ENCODE measurements at places on chromosomes 1 and 21.

GRCh38 chr1:219523411-219523810, 89.5 kb downstream of the ZC3H11B start:
- no peak for DNase-seq

DNA sequence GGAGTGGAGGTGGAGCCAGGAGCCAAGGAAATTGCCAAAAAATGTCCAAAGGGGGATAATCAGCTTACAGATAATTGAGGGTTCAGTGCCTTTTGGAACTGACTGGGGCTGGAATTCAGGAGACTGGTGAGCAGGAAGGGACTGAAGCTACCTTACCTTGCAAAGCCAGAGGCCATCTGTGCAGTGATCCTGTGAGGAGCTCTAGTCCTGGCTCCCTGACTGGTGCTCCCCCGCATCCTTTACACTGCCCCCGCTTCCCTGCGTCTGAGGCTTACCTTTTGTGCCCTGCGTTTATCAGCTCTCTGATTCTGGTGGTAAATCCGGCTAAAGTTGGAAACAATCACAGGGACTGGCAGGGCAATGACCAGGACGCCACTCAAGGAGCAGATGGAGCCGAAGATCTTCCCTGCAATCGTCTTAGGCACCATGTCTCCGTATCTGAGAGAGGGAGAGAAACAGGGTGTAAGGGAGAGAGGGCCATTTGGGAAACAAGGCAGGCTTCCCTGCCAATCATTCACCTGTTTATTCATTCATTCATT, 31.0 kb downstream of the DDX20 start:
- DNase-seq: no peak

DNA sequence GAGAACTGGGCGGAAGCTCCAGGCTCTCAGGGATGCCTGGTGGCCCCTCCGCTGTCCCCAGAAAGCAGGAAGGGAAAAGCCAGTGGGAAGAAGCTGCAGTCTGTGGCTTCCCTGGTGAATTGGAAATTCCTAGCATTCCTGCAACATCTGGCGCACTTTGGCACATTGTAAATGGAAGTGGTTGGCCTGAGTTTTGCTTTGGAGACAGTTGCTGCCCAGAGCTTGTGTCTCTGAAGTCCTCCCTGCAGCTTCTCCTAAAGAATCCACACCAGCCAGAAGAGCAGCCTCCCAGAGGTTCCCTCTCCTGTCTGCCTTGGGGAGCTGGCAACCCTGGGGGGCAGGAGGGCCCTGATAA, 48.2 kb downstream of the ARHGEF10L start:
- DNase-seq: no peak

- DNase-seq: no peak
Observed at GRCh38 chr1:187010571-187011309, 182.0 kb downstream of the PLA2G4A start.

DNA sequence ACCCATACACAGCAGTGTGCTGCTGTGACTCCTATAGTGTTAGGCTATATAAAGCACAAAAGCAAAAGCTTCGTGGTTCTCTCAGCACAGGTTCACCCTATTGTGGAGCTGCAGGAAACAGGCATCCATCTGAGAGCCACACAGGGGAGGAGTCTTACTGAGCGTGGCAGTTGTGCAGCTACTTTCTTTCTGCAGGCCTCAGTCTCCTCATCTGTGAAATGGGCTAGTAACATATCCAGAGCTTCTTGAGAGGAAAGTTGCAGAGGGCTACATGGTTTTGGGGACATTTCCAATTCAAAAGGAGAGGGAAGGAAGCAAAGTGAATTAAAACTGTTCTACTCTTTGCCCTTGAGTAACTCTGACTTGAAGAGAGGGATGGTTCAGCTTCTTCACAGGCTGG, 142.0 kb downstream of the FOXD2 start:
- no peak for DNase-seq

GRCh38 chr21:34996304-34997101, 52.6 kb downstream of the RUNX1 start:
- DNase-seq: no peak

DNA sequence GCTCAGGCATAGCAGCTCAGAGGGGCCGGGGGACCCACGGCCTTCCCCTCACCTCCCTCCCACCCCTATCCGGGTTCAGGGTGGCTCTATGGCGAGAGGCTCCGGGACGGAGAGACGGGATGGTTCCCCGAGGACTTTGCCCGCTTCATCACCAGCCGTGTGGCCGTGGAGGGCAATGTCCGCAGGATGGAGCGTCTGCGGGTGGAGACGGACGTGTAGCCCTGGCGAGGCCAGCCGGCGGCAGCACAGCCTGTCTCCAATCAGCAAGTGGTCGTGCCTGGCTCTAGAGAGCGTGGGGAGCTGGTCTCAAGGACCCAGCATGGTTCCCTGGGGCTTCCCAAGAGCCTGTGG, 25.9 kb downstream of the ARHGEF16 start:
- DNase-seq: no peak

GRCh38 chr1:117093091-117093534, 28.4 kb downstream of the TRIM45 start:
- no peak for DNase-seq

DNA sequence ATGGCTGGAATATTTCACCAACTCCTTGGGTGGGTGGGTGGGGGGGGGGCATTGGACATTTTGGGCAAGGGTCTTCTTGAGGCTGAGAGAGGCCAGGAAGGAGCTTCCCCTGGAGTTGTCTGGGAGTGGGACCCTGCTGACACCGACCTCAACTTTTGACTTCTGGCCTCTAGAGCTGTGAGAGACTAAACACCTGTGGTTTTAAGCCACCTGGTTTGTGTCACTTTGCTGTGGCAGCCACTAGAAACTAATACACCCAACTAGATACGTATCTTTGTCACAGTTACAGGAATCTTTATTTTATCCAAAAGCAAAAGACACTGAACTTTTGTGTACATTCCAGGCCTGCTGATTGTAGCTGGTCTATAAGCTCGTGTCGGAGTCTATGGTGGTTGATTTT, 9.9 kb upstream of the RIPK4 start:
- DNase-seq: no peak

DNA sequence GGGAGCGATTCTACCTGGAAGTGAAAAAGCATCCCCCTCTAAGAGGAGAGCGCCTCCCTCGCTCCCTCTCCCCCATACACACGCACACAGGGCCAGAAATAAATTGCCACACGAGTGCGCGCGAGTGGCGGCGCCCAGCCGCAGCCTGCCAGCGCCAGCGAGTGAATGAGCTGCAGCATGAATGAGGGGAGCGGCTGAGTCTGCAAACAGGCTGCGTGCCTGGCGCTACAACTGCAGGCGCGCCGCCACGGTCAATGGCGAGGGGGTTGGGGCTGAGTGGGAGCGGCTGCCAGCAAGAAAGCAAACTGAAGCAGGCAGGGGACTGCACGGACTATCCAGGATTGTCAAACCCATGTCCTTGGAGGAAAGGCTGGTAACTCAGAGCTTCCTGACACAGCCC, 2.2 kb downstream of the CAMK1G start:
- peak; percentile 53 for DNase-seq

- DNase-seq: no peak
Observed at GRCh38 chr1:53315046-53315445, 12.8 kb downstream of the LRP8 start.

GRCh38 chr1:32592943-32593342, 53.7 kb downstream of the ZBTB8A start:
- no peak for DNase-seq

GRCh38 chr1:86991549-86992186, 77.2 kb downstream of the HS2ST1 start:
- DNase-seq: no peak

- DNase-seq: no peak
Observed at GRCh38 chr1:232459826-232460225, 170.1 kb downstream of the SIPA1L2 start.

DNA sequence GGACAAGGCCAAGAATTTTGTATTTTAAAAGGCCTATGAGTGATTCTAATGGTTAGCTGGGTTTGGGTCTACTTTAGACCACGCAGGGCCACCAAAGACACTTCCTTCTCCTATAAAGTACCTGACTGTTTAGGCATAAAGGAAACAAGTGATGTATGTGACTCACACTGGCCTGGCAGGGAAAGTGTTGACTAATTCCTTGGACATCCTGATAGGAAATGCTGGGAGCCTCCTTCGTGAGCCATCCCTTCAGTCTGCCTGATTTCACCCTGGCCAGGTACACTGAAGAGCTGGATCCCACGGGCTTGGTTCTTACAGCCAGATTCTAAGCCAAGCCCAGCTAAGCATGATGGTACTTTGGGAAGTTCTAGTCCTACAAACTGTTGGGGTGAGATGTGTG, 100.5 kb upstream of the HMGB4 start:
- DNase-seq: no peak

GRCh38 chr1:155206891-155207805, 549 bp downstream of the THBS3 start:
- no peak for DNase-seq

- no peak for DNase-seq
Observed at GRCh38 chr1:66938613-66939012, 13.8 kb downstream of the MIER1 start.

- no peak for DNase-seq
Observed at GRCh38 chr1:9230869-9231533, 3.6 kb upstream of the H6PD start.

- no peak for DNase-seq
Observed at GRCh38 chr21:34129039-34129891, 55.9 kb downstream of the MRPS6 start.

GRCh38 chr1:34290831-34291230, 114.1 kb downstream of the C1orf94 start:
- no peak for DNase-seq

DNA sequence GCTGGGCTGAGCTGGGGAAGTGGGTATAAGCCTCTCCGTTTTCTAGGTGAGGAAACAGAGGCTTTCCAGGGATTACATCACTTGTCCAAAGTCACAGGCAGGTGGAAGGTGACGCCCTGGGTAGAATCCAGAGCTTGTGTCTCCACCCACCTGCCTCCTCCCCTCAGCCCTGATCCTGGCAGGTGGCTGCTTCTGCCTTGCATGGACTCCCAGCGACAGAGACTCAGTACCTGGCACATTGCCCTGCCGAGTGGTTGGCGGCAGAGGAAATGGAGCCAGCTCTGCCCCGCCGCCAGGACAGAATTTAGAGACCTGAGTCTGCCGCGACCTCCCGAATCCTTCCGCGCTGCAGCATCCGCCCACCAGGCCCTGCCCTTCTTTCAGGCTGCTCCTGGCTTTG, 2.1 kb downstream of the PLA2G2E start:
- DNase-seq: no peak

DNA sequence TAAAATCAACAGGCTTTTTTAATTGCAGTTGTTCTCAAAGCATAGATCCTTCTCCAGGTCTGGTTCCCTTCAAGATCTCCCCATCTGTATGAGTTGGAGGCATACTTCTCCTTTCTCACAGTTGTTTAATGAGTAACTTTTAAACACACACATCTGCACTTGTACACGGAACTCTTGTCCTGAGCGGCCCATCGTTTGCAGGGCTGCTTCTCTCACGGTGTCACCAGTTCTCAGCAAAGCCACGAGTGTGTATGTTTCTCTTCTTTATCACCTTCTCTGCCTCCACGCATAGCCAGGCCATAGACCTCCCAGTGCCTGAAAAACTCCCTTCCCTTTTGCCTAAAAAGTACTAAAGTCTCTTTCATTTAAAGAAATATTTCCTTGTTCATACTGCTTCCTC, 68.7 kb upstream of the ROR1 start:
- DNase-seq: no peak

DNA sequence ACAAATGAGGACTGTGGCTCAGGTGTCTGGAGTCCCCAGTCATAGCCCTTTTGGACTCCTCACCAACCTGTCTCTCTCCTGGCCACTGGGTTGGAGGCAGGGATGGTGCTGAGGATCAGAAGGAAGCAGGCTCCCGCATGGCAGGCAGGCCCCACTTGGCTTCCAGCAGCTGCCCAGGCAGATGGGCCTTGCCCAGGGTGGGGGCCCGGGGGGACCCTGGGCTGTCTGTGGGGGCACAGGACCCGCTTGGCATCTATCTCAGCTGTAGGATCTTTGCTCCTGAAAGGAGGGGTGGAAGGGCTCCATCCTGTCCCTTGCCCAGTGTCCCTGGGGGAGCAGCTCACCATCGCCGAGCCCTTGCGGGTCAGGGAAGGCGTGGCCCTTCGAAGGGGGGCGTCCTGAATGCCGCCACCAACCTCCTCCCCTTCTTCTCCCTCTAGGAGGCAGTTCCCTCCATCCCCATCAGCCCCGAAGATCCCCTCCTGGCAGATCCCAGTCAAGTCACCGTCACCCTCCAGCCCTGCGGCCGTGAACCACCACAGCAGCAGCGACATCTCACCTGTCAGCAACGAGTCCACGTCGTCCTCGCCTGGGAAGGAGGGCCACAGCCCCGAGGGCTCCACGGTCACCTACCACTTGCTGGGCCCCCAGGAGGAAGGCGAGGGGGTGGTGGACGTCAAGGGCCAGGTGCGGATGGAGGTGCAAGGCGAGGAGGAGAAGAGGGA, 154.5 kb downstream of the PEX14 start:
- no peak for DNase-seq

DNA sequence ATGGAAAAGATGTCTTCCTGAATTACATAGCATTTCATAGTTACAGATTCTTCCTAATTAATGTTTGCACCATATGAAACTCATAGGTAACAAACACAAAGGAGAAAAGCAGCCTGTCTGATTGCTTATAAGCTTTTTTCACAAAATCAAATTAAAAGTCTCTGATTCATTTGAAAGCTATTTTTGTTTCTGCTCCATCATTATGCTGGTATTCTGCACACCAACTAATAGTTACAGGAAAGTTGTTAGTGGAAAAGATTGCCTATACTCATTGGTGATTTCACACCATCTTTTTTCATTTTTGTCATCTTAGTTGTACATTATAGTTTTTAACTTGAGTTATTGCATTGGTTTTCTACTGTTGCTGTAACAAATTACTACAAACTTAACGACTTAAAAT, 70.0 kb downstream of the PRKAA2 start:
- DNase-seq: no peak

DNA sequence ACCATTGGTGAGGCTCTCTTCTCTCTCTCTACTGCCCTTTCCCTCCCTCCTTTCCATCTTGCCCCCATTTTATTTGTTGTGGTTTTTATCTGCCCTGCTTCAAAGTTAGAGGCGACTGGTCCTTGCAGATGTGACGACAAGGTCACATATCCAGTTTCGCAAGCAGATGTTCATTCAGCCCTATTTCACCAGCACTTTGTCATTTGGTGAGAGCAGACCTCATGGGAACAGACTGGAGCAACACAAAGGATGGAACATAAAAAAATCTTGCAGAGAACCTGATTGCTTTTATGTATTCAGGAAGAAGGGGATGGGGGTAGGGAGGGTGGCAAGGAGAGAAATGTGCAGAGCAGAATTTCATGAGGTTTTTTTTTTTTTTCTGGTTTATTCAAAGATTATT, 84.3 kb downstream of the ELAVL4 start:
- no peak for DNase-seq

- no peak for DNase-seq
Observed at GRCh38 chr1:16321176-16321867, 31.0 kb downstream of the FBXO42 start.

- no peak for DNase-seq
Observed at GRCh38 chr1:2194319-2194897, at the start of gene FAAP20. TSS of gene FAAP20 (minus strand) at chr1:2194772. CDS start at chr1:2194749, 23 bp downstream.

- no peak for DNase-seq
Observed at GRCh38 chr1:207355060-207355459, 33.6 kb downstream of the CD55 start.

- DNase-seq: no peak
Observed at GRCh38 chr1:145886390-145886789, 724 bp upstream of the ANKRD35 start.
